ENCODE measurements at places on chromosomes 13 and 19.

GRCh38 chr13:83995930-83996329 is 113.7 kb upstream of the SLITRK1 start:
- peak; percentile 33 for DNase-seq

GRCh38 chr19:15218501-15218900 is 13.7 kb downstream of the EPHX3 start:
- peak; percentile 80 for DNase-seq

GRCh38 chr19:28948026-28948425 is 264.9 kb downstream of the UQCRFS1 start:
- no peak for DNase-seq

GRCh38 chr13:29284726-29285125 is 310.8 kb downstream of the SLC7A1 start:
- peak; percentile 28 for DNase-seq

GRCh38 chr13:102839462-102839861 is 6.4 kb upstream of the ERCC5 start:
- DNase-seq: no peak

DNA sequence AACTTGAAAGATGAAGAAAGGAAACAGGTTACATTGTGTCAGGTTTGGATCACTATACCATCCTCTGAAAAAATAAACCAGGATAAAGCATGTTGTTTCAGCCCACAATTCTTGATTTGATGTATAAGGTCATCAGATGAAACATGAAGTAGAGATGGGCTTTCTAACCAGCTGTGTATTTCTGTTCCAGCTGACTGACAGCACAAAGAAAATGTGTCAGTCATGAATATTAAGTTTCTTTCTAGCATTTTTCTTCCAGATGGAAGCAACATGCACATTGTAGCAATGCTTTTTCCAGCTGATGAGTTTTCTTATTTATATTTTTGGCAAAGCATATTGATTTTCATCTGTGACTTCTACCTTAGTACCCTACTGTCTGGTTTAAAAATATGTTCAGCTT is 199.6 kb downstream of the OXGR1 start:
- no peak for DNase-seq

- peak; percentile 54 for DNase-seq
Measured at GRCh38 chr19:55116232-55116858, 1.1 kb downstream of the PPP1R12C start.

GRCh38 chr13:37442996-37443395 is 155.6 kb downstream of the POSTN start:
- no peak for DNase-seq

- DNase-seq: no peak
Measured at GRCh38 chr19:49333418-49333805, 1.8 kb upstream of the CD37 start.

- DNase-seq: peak; percentile 77
Measured at GRCh38 chr13:26599860-26600259, 42.4 kb downstream of the WASF3 start.

GRCh38 chr13:92671821-92672220 is 554.8 kb upstream of the GPC6 start:
- DNase-seq: no peak

DNA sequence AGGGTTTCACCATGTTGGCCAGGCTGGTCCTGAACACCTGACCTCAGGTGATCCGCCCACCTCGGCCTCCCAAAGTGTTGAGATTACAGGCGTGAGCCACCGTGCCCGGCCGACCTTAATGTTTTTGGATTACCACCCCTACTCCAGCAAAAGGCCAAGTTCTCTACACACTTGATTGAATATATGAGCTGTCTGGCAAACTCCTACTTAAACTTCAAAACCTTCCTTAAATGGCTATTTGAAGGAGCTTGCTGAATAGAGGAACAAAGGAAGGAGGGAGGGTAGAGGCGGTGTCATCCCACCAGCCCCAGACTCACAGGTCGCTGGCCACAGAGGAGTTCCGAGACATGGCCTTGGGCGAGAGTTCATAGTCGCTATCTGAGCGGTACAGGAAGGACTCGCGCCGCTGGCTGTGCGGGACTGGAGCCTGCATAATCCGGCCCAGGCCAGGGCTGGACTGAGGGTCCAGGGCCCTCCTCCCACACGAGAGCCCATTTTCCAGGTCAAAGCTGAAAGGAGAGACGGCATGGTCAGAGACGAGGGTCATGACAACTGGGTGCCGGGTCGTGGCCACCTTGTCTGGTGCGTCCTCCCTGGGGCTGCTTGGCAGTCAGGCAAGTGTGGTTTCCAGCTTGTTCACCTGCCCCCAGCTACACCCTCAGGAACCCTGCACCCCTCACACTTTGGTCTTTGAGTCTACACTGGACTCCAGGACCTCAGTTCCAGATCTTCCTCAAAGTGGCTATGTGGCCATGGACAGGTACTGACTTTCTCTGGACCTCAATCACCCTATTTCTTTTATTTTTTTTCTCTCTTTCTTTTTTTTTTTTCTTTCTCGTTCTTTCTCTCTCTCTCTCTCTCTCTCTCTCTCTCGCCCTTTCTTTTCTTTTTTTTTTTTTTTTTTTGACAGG is 4.2 kb downstream of the PDE4C start:
- no peak for DNase-seq

- no peak for DNase-seq
Measured at GRCh38 chr19:29678484-29679106, 13.3 kb downstream of the PLEKHF1 start.

GRCh38 chr13:31996601-31997000 is 35.0 kb upstream of the FRY start:
- DNase-seq: no peak
